ENCODE measurements at places on chromosomes 2 and 18. TPM values are rescaled to one million over a fixed set of nuclear protein-coding genes. Genes with fewer than 3 reads are reported as not detected.

GRCh38 chr18:63994783-63995399 lies 25.0 kb downstream of the SERPINB8 start:
- H3K36me3 ChIP-seq, result no peaks in the 10 kb centered on the region
- no peaks in the 10 kb centered on the region for H3K4me1 ChIP-seq
- H3K27me3 ChIP-seq, result no peaks in the 10 kb centered on the region
- H3K27ac ChIP-seq, result no peak overlapping the region
- peak; percentile 50 for DNase-seq
- H3K4me3 ChIP-seq, result no peak overlapping the region

GRCh38 chr2:110852541-110853263 lies 120.3 kb downstream of the ACOXL start:
- H3K27ac ChIP-seq, result no peak overlapping the region
- no peak overlapping the region for H3K4me3 ChIP-seq
- H3K27me3 ChIP-seq, result no peaks in the 10 kb centered on the region
- H3K36me3 ChIP-seq, result no peaks in the 10 kb centered on the region
- no peak for DNase-seq

- H3K27ac ChIP-seq, result no peak overlapping the region
- no peak for DNase-seq
These were observed 169.0 kb downstream of the FTCDNL1 start for GRCh38 chr2:199682001-199682400.

The RSAD2 gene
- 2.1 TPM for polyA plus RNA-seq

The PRKAG3 gene
- polyA plus RNA-seq, result not detected

DNA sequence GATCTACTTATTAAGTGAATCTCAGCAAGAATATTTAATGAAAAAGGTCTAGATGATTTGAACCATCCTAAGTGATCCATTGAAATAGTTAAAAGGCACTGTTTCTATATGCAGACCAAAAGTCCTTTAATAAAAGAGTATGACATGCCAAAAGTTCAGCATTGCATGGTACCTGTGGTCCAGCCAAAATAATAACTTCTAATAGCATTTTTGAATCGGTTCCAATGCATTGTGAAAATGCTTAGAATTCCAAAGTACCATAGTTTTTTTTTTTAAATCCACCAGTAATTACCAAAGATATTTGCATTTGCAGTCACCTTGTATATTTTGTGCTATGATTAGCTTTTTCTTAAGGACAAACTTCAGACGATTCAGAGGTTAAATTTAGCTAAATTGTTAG lies 79.9 kb downstream of the NYAP2 start:
- no peaks in the 10 kb centered on the region for H3K27me3 ChIP-seq
- no peak for DNase-seq
- H3K27ac ChIP-seq, result no peak overlapping the region
- H3K4me3 ChIP-seq, result no peak overlapping the region
- no peaks in the 10 kb centered on the region for H3K36me3 ChIP-seq
- no peaks in the 10 kb centered on the region for H3K4me1 ChIP-seq

GRCh38 chr2:179017773-179018357 lies 32.1 kb downstream of the CCDC141 start:
- no peaks in the 10 kb centered on the region for H3K36me3 ChIP-seq
- no peaks in the 10 kb centered on the region for H3K4me1 ChIP-seq
- no peaks in the 10 kb centered on the region for H3K27me3 ChIP-seq
- no peak for DNase-seq
- H3K4me3 ChIP-seq, result no peak overlapping the region

The SLC5A7 gene
- polyA plus RNA-seq, result not detected

DNA sequence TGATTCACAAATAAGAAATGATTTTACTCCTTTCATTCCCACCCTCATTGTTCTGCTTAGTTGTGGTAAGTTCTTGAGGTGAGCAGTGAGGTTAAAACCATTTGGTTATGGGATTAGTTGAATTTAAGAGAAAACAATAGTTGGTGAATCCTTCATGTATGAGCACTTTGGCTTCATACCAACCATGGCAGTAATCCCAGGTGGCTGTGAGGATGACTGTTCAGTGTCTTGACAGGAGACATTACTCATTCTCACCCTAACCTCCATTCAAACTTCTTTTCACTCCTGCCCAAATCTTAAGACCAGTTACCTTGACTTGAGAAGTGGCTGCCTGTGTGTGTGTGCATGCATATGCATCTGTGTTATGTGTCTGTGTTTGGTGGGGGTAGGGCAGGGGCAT lies 143.1 kb downstream of the SETBP1 start:
- H3K27me3 ChIP-seq, result no peaks in the 10 kb centered on the region
- DNase-seq, result no peak
- H3K27ac ChIP-seq, result no peak overlapping the region
- H3K4me3 ChIP-seq, result no peak overlapping the region
- no peaks in the 10 kb centered on the region for H3K36me3 ChIP-seq

DNA sequence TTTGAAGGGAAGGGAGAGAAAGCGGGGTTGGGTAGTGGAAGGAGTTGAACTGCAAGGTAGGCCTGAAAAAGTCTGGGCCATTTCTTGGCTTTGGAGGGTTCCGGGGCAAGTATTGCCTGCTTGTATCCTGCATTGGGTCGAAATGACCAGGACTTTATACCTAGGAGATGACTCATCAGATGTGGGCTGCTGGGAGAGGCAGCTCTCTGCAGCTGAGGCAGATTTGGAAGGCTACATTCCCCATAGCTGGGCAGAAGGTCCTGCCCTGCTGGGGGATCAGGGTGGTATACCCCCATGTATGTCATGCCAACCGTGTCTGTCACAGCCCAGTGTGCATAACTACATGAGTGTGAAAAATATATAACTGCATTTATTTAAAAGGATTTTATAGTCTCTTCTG lies 171.8 kb upstream of the SPRED2 start:
- no peak overlapping the region for H3K4me3 ChIP-seq
- no peaks in the 10 kb centered on the region for H3K27me3 ChIP-seq
- no peak overlapping the region for H3K27ac ChIP-seq
- no peaks in the 10 kb centered on the region for H3K36me3 ChIP-seq
- H3K4me1 ChIP-seq, result no peaks in the 10 kb centered on the region

DNA sequence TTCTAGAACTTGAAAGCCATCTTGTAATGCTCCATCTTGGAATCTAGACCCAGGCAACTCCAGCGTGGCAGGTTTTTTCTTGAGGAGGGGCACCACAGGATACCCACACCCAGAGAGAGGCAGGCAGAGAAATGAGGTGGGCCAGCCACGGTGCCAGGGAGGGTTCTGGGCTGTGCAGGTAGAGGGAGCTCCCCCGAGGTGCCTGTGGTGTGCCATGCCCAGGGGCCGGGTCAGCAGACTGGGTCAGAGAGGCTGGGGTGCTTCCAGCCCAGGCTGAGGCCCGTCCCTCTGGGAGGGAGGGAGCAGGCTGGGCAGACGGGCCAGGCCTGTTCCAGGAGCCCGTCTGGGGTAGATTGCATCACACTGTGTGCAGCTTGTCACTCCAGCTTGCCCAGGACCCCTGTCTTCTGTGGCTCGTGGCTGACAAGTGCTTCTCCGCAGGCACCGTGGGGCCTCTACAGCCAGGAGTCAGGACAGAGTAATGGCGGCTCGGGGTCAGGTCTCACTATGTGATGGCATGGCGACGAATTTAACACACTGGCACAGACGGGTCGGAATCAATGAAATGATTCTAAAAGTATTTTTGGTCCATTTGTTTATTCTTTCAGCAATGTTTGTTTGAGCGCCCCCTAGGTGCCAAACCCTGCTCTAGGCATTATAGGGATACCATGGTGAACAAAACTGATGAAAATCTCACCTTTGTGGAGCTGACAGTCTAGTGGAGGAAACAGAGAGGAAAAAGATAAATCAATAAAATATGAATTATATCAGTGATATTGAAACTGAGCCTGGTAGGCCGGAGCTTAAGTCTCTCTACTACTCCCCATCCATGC lies 144.0 kb downstream of the ACOXL start:
- no peaks in the 10 kb centered on the region for H3K36me3 ChIP-seq
- H3K4me3 ChIP-seq, result no peak overlapping the region

- H3K36me3 ChIP-seq, result no peaks in the 10 kb centered on the region
- no peak for DNase-seq
- H3K27me3 ChIP-seq, result no peaks in the 10 kb centered on the region
- no peak overlapping the region for H3K4me3 ChIP-seq
- peak overlapping the region; percentile 22 for H3K27ac ChIP-seq
- peaks cover 56% of the 10 kb centered on the region for H3K4me1 ChIP-seq
These were observed 105.0 kb upstream of the MAP3K20 start for GRCh38 chr2:172970660-172971059.

DNA sequence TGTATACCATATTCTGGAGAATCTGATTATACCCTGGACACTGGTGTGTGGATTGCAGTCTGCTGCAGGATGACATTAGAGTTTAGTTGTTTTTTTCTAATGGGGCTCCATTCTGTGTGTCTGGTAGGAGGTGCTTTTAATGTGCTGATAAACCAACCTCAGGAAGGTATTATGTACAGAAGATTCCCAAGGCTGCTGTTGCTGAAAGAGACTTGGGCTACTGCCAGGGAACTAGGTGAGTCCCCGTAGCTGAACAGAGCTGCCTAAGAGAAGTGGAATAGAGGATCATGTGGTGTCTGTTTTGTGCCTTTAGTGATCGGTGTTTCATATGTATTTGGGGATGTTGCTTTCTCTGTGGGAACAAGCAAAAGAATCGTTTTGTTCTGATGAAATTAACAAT lies 16.5 kb downstream of the SPATA3 start:
- H3K4me1 ChIP-seq, result no peaks in the 10 kb centered on the region
- DNase-seq, result no peak
- no peak overlapping the region for H3K4me3 ChIP-seq
- no peaks in the 10 kb centered on the region for H3K27me3 ChIP-seq

GRCh38 chr2:16033032-16033293 lies 92.6 kb downstream of the MYCN start:
- H3K36me3 ChIP-seq, result no peaks in the 10 kb centered on the region
- H3K4me3 ChIP-seq, result no peak overlapping the region

DNA sequence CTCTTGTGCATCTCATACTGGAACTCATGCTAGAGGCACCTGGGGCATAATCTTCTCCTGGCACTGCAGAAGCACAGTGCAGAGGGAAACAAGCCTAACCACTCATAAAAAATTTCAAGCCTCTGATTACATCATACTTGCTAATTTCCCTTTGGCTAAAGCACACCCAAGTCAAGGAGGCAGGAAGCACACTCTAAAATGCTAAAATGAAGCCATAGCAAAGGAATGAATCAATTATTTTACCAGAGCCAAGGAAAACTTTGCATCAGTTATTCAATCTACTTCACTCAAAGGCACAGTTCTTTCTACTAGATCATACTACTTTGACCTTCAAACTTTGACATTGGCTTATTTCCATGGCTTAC lies 79.6 kb upstream of the SPOPL start:
- no peaks in the 10 kb centered on the region for H3K36me3 ChIP-seq
- no peaks in the 10 kb centered on the region for H3K27me3 ChIP-seq
- no peak overlapping the region for H3K4me3 ChIP-seq

- DNase-seq, result no peak
- no peaks in the 10 kb centered on the region for H3K36me3 ChIP-seq
- no peaks in the 10 kb centered on the region for H3K27me3 ChIP-seq
- no peak overlapping the region for H3K27ac ChIP-seq
- no peak overlapping the region for H3K4me3 ChIP-seq
- peaks cover 20% of the 10 kb centered on the region for H3K4me1 ChIP-seq
These were observed 17.8 kb downstream of the MAPRE3 start for GRCh38 chr2:26988058-26988860.

DNA sequence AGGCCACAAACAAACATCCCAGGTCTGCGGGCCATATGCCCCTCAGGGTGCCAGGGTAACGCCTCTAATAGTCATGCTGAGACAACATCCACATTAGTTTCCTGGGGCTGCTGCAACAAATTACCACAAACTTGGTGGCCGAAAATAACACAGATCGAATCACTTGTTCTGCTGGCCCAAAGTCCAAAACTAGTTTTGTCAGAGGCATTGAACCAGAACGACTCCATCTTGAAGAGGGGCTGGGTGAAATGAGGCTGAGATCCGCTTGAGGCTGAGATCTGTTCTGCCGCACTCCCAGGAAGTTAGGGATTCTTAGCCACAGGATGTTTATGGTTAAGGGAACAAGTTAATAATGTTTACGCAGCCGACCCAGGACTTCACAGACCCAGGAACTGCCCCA lies 66.7 kb downstream of the COPS8 start:
- H3K4me1 ChIP-seq, result no peaks in the 10 kb centered on the region
- no peaks in the 10 kb centered on the region for H3K36me3 ChIP-seq
- no peak for DNase-seq
- H3K27ac ChIP-seq, result no peak overlapping the region
- H3K27me3 ChIP-seq, result no peaks in the 10 kb centered on the region

The SNORC gene
- polyA plus RNA-seq, result 10.5 TPM

The IL36G gene
- not detected for polyA plus RNA-seq

DNA sequence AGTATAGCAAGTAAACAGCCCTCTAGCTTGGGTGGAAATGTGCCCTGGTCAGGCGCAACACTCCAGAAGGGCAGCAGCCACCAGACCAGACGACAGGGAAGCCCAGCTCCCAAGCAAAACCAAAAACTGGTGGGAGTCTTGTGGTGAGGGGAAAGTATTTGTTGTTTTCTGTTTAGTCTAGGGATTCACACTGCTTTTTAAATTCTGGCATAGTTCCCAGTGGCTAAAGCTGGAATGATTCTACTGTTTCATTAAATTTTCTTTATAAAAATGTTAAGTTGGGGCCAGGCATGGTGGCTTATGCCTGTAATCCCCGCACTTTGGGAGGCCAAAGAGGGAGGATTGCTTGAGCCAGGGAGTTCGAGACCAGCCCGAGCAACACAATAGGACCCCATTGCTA lies 38.5 kb downstream of the MERTK start:
- no peaks in the 10 kb centered on the region for H3K36me3 ChIP-seq
- peaks cover 15% of the 10 kb centered on the region for H3K4me1 ChIP-seq
- no peaks in the 10 kb centered on the region for H3K27me3 ChIP-seq

DNA sequence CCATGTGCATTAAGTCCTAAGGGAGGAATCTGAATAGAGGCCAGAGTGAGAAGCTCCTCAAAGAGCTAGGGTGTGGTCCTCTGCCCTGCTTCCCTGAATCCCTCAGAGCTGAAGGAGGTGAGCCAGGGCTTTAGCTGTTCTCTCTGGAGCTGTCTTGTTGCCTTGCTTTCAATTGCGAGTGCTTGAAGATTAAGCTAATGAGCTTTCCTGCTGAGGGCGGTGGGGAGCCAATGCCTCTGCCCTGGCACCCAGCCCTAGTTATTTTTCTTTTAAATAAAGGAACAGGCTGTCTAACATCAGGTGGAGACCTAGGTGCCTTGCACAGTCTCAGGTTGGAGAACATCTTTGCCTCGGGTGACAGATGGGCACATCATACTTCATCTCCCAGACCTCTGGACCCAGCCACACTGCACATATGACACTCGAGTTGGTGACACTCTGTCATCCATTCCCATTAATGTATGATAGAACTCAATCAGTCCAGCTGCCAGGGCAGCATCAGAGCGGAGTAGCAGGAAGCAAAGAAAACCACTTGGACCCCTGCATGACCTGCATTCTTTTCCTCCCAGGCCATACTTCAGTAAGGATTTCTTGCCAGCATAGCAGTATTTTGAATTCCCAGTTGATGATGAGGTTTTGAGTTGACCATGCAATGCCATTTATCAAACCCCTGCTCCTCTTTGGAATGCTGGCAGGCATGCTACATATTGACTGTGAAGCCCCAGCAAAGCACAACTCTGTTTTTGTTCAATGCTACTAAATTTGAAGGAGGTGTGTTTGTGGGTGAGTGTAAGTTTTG lies 292.7 kb downstream of the RNF144A start:
- H3K36me3 ChIP-seq, result no peaks in the 10 kb centered on the region
- H3K27me3 ChIP-seq, result no peaks in the 10 kb centered on the region
- DNase-seq, result no peak
- H3K4me1 ChIP-seq, result no peaks in the 10 kb centered on the region
- H3K27ac ChIP-seq, result no peak overlapping the region

Data from liver (tissue), 10 donors.